ENCODE measurements at places on chromosomes 5 and 9.

DNA sequence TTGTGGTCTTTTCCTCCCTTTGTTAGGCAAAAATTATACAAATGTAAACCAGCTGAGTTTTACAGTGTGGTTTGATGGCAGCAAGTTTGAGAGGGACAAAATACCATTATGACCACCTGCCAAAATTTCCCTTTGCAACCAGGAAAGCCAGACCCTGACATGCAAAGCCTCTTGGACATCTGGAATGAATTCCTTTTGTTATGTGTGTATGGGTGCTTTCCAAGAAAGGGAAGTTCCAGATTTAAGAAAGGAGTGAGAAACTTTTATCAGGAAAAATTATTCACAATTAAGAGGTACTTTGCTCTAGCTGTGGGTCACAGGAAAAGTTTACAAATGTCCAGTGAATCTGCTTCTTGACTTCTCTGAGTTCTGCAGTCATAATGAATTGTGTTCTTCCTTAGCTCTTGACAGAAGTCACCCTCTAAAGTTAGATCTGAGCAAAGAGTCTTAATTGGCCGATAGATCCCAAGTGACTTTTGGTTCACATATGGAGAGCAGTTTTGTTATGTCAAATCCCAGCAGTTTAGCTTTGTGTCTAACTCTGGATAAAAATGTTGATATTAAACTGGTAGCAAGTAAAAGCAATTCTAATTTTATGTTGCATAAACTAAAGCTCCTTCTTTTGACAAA lies 295.9 kb upstream of the ZNF608 start:
- no peak for DNase-seq

- DNase-seq, result no peak
Measured at GRCh38 chr5:53739111-53739510, 178.7 kb downstream of the NDUFS4 start.

DNA sequence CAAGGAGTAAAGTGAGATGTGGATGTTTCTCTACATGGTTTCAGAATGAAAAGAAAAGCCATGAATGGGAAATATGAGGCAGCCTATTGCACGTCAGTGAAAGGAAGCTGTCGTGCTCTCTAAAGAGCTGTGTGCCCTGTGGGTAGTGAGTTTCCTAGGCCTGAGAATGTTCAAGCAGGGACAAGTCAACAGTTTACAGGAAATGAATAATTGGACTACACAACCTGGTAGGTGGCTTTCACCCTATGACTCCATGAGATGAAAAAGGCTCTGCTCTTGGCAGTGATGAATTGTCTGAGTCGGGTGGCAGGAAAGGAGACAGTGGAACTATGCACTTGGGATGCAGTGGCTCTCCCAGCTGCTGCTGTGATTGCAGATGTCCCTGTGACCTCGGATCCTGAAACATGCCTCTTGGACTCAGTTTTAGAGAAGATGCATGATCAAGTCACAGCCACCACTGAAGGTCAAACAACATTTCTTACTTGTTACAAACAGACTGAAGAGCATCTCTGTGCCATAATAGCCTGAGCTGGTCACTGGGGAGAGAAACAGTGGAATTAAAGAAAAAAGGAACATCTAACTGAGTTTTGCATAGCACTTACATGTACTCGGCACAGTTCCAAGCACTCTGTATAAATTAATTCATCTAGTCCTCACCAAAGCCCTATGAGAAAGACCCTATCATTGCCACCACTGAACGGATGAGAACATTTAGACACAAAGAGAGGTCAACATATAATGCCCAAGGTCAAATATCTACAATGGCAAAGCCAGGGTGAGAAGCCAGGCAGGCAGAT lies 293.7 kb downstream of the SPOCK1 start:
- no peak for DNase-seq

- no peak for DNase-seq
Measured at GRCh38 chr9:114953959-114954358, 23.6 kb upstream of the TNFSF8 start.

GRCh38 chr5:75078027-75078426 lies 25.7 kb upstream of the GCNT4 start:
- DNase-seq, result no peak

- no peak for DNase-seq
Measured at GRCh38 chr5:132083071-132083678, 9.6 kb downstream of the CSF2 start.

- DNase-seq, result no peak
Measured at GRCh38 chr9:34377404-34377746, 677 bp upstream of the MYORG start.

DNA sequence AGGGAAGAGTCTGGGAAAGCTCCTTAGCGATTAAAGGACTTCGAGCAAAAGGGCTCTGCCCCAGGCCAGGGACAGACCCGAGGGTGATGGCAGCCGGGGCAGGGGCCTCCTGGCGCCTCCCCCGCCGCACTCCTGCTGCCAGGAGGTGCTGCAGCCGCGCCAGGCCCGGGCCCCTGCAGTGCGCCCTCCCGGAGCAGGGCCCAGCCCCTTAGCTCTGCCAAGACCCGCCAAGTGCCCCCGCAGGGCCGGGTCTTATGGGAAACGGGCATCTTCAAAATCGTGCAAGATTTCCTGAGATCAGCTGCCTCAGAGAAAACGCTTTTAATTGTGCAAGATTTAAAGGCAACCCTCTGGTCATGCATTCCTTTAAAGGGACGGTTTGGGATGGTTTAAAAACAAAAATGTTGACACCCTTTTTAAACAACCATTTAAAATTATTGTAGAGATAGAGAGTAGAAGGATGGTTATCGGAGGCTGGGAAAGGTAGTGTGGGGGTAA lies 52.4 kb downstream of the CDC14B start:
- DNase-seq, result peak; percentile 5

DNA sequence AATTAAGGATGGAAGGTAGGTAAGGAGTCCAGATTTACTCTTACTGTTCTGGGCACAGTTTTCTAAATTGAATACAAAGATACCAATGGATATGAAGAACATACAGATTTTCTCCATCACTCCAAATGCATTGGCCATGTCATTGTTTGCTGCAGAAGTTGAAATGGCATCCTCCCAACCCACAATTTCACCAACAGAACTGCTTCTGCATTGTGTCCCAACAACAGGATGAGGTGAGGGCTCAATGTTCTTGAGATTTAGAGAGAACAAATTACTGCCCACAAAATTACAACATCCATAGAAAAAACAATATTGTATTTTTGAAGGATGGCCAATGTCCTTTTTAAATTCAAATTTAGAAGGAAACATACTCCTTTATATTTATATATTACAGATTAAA lies 88.9 kb downstream of the NUDT12 start:
- no peak for DNase-seq
